ENCODE measurements at places on chromosomes 2 and 18.
A peak's percentile ranks its signal among the peaks of the same experiment; 100 is the strongest.

DNA sequence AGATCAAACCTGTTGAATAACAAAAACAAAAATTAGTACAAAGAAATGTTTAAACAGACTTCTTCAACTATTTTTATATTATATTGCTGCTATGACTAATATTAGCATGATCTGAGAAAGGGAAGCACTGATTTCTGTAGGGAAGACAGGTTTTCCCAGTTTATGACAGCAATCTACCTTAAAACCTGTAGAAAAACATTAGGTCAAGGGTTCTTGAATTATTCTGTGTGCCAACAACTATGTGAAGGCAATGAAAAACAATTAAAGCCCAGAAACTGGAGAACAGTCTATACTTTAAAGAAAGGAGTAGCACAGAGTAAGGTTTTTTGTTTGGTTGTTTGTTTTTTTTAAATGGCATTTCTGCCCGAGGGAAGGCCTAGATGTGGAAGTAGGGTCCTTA lies 23.3 kb downstream of the PUM2 start:
- no peak for DNase-seq

DNA sequence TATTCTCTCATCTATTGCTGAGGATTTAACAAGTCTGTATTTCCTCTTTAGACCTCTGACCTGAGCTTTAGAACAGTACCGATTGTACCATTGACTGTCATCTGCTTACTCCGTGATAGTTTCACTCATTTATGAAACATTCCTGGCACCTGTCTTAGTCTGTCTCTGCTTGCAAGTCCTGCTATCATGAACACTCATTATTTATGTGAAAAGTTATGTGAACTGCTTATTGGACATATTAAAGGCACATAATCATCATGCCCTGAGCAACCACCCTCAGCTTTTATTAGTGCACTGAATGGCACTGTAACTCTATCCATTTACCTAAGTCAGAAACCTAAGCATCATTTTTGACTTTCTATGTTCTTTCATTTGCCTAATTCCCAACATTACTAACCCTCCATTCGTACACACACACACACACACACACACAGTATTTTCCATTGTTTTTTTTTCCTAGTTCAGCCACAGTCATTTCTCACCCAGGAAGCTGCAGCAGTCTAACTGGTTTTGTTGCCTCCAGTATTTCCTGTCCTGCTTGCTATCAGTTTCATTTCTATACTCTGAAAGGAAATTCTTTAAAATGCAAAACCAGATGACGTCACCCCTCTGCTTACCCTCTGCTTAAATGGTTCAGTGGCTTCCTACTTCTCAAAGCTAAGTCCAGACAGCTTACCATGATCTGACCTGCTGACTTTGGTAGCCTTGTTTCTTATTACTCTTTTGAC lies 146.1 kb downstream of the HAUS1 start:
- DNase-seq: peak; percentile 53

- DNase-seq: peak; percentile 86
Measured at GRCh38 chr2:8475349-8476031, 206.4 kb upstream of the ID2 start.

DNA sequence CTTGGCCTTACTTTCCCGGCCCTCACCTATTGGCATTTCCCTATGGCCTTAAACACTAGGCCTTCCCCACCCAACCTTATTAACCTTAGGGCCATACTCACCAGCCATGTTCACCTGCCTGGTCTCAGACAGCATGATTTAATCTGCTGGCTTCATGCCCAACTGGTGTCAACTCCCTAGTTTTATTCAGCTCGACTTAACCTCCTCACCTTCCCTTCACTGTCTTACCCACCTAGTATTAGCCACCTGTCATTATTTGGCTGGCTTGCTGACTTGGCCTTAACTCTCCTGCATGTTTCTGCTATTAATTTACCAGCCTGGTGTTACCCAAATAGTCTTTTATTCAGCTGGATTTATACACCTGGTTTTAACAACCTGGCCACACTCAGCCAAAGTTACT lies 136.0 kb upstream of the ZSWIM2 start:
- DNase-seq: no peak

- DNase-seq: no peak
Measured at GRCh38 chr2:154589514-154589913, 109.0 kb upstream of the KCNJ3 start.

- no peak for DNase-seq
Measured at GRCh38 chr2:200159357-200159707, 147.2 kb upstream of the SPATS2L start.

DNA sequence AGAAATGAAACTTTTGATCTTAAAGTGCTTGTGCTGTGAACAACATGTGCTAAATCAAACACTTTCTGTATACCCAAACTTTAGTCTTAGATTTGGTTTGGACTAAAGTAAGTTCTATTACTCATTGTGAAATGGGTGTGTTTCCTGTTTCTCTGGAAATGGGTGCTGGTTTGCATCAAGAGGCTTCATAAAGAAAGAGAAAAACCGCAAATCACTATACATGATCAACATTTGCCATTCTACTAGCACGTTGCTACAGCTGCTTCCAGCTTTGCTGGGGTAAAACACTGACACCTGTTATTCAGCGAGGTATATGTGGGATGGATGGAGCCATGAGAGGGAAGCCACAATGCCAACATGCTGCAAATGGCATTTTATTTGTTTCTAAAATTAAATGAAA lies 547.0 kb upstream of the ACVR2A start:
- DNase-seq: no peak

DNA sequence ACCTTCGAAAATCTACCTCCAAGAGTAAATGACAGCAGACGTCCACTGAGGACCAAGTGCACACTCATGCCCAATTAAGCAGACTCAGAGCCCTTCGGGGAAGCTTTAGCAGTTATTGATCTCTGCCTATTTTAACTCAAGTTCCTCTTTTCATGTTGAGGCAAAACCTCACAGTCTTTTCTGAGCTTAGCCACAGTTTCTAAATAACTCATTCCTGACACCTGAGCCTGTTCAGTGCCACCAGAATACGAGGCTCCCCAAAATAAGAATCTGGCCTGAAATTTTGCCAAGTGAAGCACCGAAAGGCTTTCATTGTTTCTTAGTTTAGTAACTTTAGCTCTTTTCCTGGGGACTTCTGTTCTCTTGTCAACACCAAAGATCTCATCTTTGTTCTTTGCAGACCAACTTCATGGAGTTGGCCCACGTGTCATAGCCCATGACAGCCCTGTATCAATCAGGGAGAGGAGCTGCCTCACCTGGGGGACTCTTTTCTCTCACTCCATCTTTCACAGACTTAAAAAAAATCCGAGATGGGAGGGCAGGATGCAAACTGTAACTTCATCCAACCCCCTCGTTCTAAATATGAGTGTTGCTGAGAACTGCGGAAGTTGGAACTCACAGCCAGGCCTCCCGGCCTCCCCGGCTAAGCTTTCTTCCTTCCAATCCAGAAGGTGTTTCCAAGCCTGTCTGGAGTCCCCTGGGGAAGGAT lies 22.2 kb downstream of the INPP5D start:
- peak; percentile 48 for DNase-seq

DNA sequence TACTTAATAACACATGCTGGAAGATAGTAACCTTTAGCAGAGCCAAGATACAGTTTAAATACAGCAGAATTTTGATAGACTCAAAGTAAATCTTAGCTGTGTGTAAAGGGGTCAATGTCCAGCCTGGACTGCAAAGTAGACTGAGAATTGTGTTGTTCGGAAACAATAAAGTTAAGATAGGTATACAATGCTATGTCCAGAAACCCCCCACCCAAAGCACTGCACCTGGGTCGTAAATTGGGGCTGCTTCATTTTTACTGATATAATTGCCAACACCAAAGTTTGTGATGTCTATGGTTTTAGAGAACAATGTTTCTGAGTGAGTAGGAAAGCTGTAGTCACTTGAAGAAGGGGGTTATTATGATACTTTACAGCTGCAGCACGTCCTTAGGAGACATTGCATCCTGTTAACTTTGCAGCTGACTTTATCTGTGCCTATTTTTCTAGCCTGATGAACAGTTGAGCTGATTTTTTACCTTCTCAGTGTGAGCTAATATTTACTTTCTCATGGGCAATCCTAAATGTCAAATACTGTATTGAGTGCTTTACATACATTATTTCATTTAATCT lies 4.3 kb upstream of the NCOA1 start:
- no peak for DNase-seq

- DNase-seq: no peak
Measured at GRCh38 chr2:223041527-223042109, 10.4 kb upstream of the KCNE4 start.

DNA sequence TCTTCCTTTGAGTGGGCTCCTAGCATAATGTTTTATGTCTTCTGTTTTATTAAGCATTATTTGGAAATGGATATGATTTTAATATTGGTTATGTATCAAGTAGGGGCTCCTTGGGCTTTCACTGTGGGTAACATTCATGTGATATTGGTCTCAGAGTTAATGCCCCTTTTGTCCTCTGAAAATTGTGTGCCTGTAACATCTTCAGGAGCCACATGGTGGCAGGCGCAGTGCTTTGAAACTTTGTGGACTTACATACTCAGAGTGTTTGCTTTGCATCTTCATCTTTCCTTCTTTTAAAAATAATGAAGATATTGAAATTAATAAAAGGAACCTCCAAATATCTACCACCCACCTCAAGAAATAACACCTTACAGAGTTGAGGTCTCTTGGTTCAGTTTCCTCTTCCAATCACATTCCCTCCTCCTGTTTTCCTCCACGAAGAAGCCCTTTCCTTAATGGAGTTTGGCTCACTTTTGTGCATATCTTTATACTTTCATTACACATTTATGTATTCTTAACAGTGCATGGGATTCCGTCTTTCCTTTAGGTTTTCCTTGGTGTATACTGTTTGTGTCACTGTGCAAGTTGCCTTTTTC lies 73.5 kb downstream of the LIMS1 start:
- no peak for DNase-seq

GRCh38 chr2:31337860-31338259 lies 76.7 kb downstream of the XDH start:
- no peak for DNase-seq

- no peak for DNase-seq
Measured at GRCh38 chr2:241216211-241216761, 27.8 kb downstream of the ANO7 start.

DNA sequence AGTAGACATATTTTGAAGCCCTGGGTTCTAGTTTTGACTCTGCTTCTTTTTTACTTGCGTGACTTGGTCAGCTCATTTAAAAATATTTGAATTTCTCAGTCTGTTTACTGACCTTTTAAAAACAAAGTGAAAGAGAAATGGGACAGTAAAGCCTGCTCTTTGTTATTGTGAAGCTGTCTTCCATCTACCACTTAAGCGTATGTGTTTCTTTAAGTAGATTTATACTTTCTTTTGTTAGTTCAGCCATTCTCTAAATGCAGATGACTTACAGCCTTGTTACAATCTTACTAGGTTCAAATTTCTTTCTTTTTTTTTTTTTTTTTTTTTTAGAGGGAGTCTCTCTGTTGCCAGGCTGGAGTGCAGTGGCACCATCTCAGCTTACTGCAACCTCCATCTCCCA lies 79.5 kb downstream of the UBR3 start:
- DNase-seq: no peak

- DNase-seq: no peak
Measured at GRCh38 chr18:47986620-47987387, 56.3 kb upstream of the SMAD2 start.

DNA sequence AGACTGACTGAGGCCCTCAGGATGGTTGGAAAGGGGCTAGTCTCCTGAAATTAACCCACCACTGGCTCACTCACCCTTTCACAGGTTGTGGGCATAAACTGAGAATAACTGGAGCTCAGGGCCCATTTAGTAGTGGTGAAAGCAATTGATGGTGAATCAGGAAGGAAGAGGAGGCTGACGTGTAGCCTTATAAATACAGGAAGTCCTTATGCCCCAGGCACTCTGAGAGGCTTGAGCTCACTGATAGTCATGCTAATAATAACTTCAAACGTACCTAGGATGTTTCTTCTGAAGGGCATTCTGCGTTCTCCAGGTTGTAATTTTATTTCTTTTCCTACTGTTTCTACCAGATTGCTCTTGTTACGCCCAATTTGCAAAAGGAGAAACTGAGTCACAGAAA lies 328.4 kb downstream of the CLIP4 start:
- DNase-seq: no peak

GRCh38 chr2:160381425-160381951 lies 112.1 kb downstream of the RBMS1 start:
- no peak for DNase-seq

- no peak for DNase-seq
Measured at GRCh38 chr2:130920415-130921163, 83.9 kb downstream of the ARHGEF4 start.

DNA sequence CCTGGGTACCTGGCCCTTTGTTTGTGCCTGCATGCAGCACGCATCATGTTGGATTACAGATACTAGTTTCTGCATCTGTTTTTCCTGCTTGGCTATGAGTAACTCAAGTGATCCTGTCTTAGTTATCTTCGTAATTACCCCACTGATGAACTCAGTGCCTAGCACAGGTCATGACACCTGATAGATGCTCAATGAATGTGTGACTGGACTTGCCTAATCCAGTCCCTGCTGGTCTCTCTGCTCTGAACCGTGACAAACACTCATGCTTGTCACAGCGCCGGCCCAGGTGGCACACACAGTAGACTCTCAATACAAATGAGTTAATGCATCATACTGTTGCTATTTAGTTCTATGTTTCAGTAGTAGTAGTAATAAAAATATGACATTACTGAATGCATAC lies 31.2 kb upstream of the NTSR2 start:
- no peak for DNase-seq

DNA sequence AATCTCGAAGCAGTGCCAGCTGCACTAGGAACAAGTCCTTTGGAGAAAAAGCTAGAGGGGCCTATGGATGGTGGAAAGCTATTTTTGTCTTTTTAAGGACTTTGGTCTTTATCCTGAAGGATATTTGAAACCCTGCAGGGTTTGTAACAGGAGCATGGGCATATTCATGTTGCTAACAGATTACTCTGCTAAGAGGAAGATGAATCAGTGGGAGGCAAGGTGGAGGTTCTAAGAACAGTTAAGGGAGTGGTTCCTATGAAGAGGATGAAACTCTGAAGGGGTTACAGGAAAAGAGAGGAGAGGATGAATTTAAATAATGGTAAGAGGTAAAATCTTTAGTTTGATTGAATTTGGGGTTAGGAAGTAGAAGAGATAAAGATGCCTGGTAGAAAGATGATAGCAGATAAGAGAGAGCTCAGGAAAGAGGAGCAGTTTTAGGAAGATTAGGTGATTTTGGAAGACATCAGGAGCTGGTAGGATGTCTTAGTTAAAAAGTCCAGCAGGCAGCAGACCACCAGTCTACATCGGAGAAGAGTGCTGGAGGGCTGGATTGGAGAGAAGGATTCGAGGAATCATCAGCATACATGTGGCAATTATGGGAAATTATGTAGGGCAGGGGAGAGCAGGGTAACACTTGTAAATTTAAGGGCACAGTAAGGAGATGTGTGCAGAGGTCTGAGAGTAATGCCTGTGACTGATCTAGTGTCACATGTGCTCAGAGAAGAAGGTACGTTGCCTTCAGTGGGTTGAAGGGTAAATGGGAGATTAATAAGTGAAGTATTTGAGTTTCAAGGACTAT lies 39.3 kb upstream of the C1GALT1C1L start:
- no peak for DNase-seq
